AG08396 (cell line): ENCODE measurements at places on chromosomes 16 and 17.

DNA sequence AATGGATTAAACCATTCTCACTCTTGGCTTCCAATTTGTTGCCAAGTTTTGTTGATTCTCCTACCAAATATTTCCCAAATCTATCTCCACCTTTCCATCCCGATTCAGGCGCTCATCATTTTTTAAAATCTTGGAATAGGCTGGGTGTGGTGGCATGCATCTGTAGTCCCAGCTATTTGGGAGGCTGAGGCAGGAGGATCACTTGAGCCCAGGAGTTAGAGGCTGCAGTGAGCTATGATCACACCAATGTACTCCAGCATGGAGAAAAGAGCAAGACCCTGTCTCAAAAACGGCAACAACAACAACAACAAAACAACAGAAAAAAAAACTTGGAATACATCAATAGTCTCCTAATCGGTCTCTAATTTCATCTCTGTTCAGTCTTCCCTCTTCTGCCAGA, 902 bp upstream of the NKIRAS2 start:
- no peak for DNase-seq

DNA sequence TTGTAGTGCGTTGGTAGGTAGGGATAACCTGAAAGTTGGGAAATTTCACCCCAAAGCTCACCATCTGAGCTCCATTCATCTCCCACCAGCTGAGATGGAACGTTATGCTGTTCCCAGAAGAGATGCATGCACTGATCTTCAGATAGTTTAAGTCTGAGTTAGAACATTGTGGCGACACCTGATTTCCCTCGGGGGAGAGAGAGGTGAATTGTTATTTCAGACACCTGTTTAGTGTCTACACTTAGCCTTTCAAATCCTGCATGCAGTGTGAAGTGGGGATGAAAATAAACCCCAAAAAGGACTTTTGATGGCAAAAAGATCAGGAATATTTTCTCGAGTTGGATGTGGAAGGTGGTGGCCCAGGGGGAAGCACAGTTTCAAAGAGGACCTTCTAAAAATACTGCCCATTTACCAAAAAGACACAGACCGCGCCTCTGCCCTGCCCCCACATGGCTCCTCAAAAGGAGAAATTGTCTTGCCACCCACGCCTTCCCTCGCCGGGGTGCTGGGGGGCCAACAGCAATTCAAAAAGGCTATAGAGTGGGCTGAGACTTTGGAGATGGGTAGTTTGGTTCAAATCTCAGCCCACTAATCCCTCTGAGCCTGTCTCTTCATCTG, 11.4 kb downstream of the CIITA start:
- DNase-seq = no peak

GRCh38 chr17:49567871-49568694, 7.6 kb upstream of the NXPH3 start:
- DNase-seq = peak; percentile 82

DNA sequence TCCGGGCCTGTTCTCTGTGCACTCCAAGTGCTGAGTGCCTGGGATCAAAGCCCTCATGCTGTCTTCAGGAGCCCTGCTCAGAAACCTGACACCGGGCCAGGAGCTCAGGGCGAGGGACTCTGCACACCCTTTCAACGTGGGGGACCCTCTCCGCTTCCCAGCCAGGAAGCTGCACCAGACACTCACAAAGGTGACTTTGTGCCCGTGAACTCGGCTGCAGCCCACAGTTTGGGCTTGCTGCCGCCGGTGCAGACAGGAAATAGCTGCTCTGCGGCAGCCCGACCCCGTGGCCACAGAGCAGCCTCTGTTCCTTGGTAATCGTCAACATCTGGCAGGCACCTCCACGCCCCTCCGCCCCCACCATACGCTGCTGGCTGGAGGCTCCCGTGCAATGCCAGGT, 93.4 kb upstream of the METRNL start:
- DNase-seq = no peak

GRCh38 chr17:2825253-2825970, 29.2 kb downstream of the RAP1GAP2 start:
- no peak for DNase-seq

- DNase-seq = no peak
Observed at GRCh38 chr16:72985995-72986394, 61.9 kb downstream of the ZFHX3 start.

DNA sequence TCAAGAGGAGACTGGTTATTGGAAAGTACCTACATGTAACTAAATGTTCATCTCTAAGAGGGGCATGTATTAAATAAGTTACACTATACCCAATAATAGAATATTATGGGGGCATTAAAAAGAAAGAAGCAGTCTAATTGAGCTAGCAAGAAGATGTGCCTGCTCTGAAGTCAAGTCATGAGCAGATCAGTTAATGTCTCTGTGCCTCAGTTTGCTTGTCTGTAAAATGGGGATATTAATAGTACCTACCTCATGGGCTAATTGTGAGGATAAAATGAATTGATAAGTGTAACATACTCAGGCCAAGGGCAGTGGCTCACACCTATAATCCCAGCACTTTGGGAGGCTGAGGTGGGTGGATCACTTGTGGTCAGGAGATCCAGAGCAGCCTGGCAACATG, 3.0 kb downstream of the CNGB1 start:
- DNase-seq = no peak

DNA sequence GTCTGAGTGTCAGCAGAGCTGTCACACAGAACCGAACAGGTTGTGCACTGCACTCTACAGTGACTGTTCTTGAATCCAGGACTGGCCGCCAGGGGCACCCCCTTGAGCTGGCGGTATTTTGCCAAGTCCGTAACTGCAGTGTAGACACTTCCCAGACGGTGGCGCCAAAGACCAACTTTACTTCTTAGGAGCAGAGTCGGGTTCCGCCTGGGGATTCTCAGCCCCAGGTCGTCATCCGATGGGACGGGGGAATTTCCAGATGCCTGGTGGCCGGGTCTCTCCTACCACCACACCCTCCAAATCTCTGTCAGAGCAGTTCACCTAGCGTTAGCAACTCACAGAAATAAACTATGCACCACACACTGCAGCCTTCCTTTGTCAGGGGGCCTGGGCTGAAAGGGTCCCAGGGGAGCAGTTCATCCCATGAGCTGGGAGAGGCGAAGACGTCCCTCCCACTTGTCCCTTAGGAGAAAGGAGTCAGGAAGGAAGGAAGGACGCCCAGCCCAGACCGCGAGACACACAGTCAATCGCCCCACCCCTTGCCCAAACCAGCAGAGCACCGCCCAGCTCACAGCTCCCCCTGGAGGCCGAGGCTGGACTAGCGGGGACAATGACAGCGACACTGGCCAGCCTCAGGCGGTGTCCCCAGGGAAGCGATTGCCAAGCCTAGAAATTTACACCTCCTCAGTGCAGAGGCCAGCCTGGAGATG, 7.4 kb upstream of the RIPOR1 start:
- DNase-seq = peak; percentile 92

GRCh38 chr17:7292194-7292593, 2.2 kb downstream of the YBX2 start:
- DNase-seq = no peak

DNA sequence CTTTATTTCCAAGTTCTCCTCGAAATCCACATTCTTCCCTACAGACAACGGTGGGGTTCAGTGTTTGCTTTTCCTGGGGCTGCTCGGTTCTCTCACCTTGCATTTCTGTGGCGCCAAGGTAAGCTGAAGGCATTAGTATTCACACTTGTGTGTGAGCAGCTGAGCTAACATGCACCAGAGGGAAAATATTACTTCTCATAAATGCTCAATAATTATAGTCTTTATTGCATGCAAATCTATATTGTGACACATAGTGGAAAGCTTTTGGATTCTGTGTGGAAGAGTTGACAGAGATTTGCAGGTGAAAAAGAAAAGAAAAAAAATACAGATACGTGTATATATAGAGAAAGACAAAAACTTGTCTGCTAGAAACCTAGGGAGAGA, 411.8 kb downstream of the MAF start:
- DNase-seq = no peak

- no peak for DNase-seq
Observed at GRCh38 chr17:60049936-60050335, 28.8 kb downstream of the HEATR6 start.

DNA sequence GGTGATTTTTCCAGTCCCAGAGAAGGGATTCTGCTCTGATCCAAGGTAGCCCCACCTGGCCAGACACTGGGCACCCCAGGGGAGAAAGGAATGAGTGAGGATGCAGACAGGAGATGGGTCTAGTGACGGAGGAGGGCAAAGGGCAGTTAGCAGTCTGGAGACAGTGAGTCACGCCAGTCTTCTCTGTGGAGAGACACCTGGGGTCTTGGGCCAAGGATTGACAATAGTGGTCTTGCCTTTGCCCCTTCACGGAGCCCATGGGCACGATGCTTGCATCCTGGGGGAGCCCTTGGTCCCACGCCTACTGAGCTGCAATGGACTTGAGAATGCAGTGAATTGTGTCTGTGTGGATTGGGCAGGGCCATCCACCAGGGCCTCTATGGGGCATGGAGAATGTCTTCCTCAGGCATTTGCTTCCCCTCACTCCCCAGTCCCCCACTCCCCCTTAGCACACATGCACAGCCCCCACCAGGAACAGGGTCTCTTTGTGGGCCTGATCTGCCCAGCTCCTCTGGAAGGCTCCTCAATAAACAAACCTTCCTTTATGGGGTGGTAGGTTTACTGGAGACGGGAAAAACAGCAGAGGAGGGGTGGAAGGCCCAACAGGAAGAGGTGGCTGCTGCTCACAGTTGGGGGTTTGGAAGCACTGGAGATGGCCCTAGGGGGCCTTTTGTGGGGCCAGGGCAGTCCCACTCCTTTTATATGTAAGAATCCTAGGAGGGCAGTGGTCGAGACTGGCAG, 1.4 kb downstream of the CHAD start:
- DNase-seq = no peak

GRCh38 chr16:2752850-2753732, 653 bp downstream of the SRRM2 start:
- DNase-seq = peak; percentile 97

DNA sequence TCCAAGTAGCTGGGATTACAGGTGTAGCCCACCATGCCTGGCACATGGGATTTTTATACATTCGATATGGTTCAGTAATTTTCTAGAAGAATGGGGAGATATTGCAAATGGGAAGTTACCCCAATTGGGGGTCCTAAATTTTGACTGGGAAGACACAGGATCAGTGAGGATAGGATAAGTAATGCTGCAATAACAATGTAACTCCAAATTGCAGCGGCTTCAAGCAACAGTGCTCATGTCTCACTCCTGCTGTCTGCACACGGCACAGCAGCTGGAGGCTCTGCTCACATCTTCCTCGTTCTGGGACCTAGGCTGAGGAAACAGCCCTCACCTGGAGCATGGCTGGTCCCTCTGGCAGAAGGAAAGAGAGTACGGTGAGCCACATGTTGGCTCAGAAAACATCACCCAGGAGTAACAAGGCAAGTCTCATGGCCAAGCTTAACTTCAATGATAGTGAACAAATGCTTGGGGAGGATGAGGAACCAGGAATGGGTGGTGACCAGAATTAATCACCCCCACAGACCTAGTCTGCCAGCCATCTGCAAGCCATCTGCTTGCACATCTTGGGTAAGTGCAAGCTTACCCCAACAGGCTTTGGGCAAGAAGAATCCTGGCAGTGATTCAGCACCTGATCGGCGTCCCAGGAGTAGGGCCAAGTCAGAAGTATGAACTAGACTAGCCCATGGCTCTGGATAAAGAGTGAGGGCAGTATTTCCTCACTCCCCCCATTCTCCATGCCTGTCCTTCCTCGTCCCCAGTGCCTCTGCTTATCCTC, 229.2 kb downstream of the COPRS start:
- peak; percentile 48 for DNase-seq

DNA sequence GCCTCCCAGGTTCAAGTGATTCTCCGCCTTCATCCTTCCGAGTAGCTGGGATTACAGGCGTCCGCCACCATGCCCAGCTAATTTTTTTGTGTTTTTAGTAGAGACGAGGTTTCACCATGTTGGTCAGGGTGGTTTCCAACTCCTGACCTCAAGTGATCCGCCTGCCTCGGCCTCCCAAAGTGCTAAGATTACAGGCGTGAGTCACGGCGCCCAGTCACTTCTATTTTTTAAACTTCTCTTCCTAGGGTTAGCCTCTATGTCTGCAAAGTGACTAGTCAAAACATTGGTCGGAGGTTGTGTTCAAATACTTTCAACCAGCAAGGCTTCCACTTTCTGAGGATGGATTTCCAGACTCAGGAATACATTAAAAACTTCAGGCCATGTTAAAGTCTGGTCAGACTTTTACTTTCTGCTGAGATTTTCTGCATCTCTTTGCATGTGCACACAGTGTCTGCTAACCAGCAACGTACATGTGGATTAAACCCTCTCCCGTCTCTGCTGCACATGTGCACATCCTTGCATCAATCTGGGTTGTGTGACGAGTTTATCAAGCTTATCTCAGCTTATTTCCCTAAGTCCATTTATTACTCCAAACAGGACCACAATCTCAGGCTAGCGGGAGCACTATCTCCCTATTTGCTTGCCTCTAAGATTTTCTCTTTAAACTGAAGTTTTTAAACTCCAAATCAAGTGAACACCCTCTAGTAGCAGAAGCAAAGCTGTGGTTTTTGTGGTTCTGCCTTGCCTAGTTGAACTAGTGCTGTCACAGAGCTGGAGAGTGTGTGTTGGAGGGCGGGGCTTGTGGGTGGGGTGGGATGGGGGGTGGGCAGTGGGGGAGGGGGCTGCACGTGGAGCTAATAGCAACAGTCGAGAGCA, 525.2 kb upstream of the GOT2 start:
- no peak for DNase-seq

DNA sequence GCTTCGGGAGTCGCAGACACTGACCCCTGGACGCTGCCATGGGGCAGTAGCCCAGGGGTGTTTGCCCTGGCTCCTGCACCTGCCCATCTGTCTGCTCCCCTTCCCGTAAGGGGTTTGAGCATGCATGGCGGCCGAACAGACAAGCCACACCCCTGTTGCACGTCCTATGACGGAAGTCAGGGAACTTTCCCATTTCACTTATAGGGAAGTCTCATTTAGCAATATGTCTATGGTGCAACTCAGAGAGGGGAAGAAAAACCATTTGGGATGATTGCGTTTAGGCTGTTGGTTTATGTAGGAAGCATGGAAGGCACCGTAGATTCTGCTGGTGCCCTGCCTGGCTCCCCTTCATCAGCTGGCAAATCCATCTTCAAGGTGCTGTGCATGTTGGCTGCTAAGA, 112.5 kb downstream of the HAPSTR1 start:
- DNase-seq = no peak

- no peak for DNase-seq
Observed at GRCh38 chr17:46044989-46045388, 45.9 kb downstream of the STH start.
